ENCODE measurements at places on chromosomes 2 and 18. TPM values are rescaled to one million over a fixed set of nuclear protein-coding genes. Genes with fewer than 3 reads are reported as not detected.
A peak's percentile ranks its signal among the peaks of the same experiment; 100 is the strongest.

DNA sequence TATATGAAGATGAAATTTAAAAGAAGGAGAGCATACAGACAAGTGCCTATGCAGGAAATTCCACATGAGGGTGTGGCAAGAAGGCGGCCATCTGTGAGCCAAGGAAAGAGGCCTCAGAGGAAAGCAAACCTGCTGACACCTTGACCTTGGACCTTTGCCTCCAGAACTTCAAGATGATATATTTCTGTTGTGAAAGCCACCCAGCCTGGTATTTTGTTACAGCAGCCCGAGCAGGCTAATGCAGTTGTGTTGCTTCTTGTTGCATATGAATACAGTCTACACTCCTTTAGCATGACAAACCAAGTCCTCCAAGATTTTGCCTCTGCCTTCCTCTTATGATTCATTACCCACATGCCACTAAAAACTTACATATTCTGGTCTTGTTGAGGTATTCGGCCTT is 374.8 kb upstream of the TRIB2 start:
- no peaks in the 10 kb centered on the region for H3K4me1 ChIP-seq
- H3K36me3 ChIP-seq, result no peaks in the 10 kb centered on the region

DNA sequence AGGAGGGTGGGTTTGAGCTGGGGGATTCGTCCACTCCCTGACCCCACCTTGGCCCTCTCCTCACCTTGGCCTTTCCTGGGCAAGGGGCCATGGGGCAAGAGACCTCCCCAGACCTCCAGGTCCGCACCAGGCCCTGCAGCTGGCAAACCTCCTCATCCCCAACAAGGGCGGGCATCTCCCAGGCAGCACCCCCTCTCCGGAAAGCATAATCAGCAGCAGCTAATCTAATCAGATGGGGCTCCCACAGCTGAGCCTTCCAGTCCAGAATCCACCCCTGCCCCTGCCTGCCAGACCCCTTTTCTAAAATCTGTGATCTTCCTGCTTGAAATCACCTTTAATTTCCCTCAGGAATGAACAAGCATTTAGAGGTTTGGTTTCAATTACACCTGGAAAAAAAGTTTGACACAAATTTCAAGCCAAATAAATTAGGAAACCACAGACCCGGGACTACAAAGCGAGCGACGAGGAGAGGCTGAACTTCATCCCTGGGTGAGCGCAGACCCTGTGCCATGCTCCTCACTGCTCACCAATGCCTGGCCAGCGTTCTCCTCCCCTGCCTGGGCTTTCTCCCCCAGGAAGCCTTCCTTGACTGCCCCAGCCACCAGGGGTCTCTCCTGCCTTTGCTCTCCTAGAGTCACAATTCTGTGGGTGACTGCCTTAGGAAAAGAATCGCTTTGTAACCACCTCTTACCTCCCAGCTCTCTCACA is 143.0 kb upstream of the MYCN start:
- no peak overlapping the region for H3K27ac ChIP-seq
- no peaks in the 10 kb centered on the region for H3K27me3 ChIP-seq
- no peaks in the 10 kb centered on the region for H3K4me1 ChIP-seq
- DNase-seq, result no peak
- no peaks in the 10 kb centered on the region for H3K36me3 ChIP-seq

DNA sequence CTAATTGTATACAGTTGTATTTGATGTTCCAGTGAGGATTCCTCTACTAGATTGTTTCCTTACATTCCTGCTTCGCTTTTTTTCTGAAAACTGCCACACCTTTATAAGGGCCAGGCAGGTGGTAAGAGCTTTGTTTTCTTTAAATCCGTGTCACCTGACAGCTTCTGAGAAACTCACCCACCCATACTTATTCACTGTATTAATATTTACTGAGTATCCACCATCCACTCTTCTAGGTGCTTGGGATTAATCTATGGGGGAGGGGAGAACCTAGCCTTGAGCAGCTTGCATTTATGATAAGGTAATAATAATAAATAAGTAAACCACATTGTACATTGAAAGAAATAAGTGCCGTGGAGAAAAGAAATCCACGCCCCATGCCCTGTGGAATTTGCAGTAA is 174.7 kb upstream of the AGAP1 start:
- no peaks in the 10 kb centered on the region for H3K27me3 ChIP-seq
- H3K4me3 ChIP-seq, result no peak overlapping the region
- H3K4me1 ChIP-seq, result no peaks in the 10 kb centered on the region
- no peak for DNase-seq
- no peaks in the 10 kb centered on the region for H3K36me3 ChIP-seq

GRCh38 chr18:45870419-45870818 is 44.9 kb downstream of the SIGLEC15 start:
- H3K4me1 ChIP-seq, result no peaks in the 10 kb centered on the region
- DNase-seq, result no peak
- H3K4me3 ChIP-seq, result no peak overlapping the region
- H3K27me3 ChIP-seq, result no peaks in the 10 kb centered on the region
- H3K27ac ChIP-seq, result no peak overlapping the region

GRCh38 chr2:146079216-146079615 is 1559.3 kb upstream of the ZEB2 start:
- H3K27me3 ChIP-seq, result no peaks in the 10 kb centered on the region
- H3K4me3 ChIP-seq, result no peak overlapping the region
- no peak overlapping the region for H3K27ac ChIP-seq
- no peaks in the 10 kb centered on the region for H3K36me3 ChIP-seq
- no peaks in the 10 kb centered on the region for H3K4me1 ChIP-seq

- H3K36me3 ChIP-seq, result no peaks in the 10 kb centered on the region
- H3K4me3 ChIP-seq, result no peak overlapping the region
Measured at GRCh38 chr2:18883616-18884456, 294.5 kb upstream of the NT5C1B start.

DNA sequence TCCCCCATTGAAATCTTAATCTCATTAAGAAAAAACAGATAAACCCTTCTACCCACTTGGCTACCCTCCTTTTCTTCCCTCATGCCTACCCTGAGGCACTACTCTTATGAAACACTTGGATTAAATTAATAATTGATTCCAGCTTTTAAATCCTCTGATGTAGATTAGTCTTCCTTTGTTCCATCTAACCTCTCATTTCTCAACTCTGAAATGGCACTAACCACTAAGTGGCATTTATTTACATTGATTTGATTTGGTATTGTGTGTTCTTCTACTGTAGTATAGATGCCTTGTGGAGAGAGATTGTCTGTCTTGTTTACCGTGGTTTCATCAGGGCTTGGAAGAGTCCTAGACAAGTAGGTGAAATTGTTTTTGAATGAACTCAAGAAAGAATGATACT is 26.7 kb downstream of the ITGA4 start:
- H3K27me3 ChIP-seq, result no peaks in the 10 kb centered on the region
- no peak overlapping the region for H3K4me3 ChIP-seq

GRCh38 chr2:209473930-209474419 is 50.1 kb downstream of the MAP2 start:
- no peak overlapping the region for H3K4me3 ChIP-seq
- H3K27ac ChIP-seq, result no peak overlapping the region
- H3K27me3 ChIP-seq, result no peaks in the 10 kb centered on the region
- H3K36me3 ChIP-seq, result no peaks in the 10 kb centered on the region

GRCh38 chr18:63965716-63966330 is 4.1 kb upstream of the SERPINB8 start:
- DNase-seq, result no peak
- no peak overlapping the region for H3K4me3 ChIP-seq
- no peaks in the 10 kb centered on the region for H3K4me1 ChIP-seq
- no peaks in the 10 kb centered on the region for H3K36me3 ChIP-seq
- no peak overlapping the region for H3K27ac ChIP-seq

DNA sequence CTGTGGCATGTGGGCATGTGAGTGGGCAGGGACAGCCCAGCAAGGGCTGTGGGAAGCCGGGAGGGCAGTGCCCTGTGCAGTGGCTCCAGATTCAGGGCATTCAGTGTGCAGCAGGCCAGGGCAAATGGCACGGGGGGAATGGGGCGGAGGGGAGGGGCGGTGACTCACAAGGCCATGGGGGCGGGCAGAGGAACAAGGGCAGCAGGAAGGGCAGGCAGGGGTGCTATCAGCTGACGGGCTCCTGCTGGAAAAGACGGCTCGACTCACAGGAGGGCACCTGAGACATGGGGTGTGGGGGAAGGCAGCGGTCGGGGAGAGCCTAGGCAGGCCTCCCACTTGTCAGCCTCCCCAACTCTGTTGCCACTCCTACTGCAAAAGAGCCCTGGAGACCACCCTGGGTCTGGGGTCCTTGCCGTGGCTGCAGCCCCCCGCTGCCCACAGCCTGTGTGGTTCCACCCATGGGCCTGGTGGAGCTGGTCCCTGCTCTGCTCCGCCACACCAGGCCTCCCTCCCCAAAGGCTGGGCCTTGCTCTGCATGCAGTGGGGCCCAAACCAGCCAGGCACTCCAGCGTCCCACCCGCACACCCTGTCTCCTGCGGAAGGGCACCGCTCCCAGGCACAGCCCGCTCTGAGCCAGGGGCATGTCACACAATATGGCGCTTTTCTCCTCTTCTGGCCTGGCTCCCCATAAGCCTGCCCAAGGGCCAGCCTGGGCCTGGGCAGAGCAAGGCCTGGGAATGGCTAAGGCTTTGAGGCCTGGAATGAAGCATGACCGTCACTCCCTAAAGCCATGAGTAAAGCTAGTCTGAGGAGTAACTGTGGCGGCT is 25.9 kb downstream of the HS6ST1 start:
- H3K36me3 ChIP-seq, result no peaks in the 10 kb centered on the region
- peak; percentile 43 for DNase-seq
- no peaks in the 10 kb centered on the region for H3K4me1 ChIP-seq
- no peak overlapping the region for H3K4me3 ChIP-seq

GRCh38 chr2:72731116-72731515 is 94.7 kb downstream of the EXOC6B start:
- H3K4me1 ChIP-seq, result no peaks in the 10 kb centered on the region
- H3K27me3 ChIP-seq, result no peaks in the 10 kb centered on the region
- no peak for DNase-seq
- H3K27ac ChIP-seq, result no peak overlapping the region
- no peak overlapping the region for H3K4me3 ChIP-seq

GRCh38 chr2:148622366-148622765 is 22.2 kb upstream of the EPC2 start:
- no peaks in the 10 kb centered on the region for H3K27me3 ChIP-seq
- H3K27ac ChIP-seq, result no peak overlapping the region
- no peak overlapping the region for H3K4me3 ChIP-seq
- no peaks in the 10 kb centered on the region for H3K4me1 ChIP-seq
- no peak for DNase-seq
- no peaks in the 10 kb centered on the region for H3K36me3 ChIP-seq

GRCh38 chr2:155022531-155022930 is 324.0 kb downstream of the KCNJ3 start:
- no peak overlapping the region for H3K4me3 ChIP-seq
- H3K4me1 ChIP-seq, result no peaks in the 10 kb centered on the region
- no peaks in the 10 kb centered on the region for H3K27me3 ChIP-seq
- no peaks in the 10 kb centered on the region for H3K36me3 ChIP-seq
- H3K27ac ChIP-seq, result no peak overlapping the region

DNA sequence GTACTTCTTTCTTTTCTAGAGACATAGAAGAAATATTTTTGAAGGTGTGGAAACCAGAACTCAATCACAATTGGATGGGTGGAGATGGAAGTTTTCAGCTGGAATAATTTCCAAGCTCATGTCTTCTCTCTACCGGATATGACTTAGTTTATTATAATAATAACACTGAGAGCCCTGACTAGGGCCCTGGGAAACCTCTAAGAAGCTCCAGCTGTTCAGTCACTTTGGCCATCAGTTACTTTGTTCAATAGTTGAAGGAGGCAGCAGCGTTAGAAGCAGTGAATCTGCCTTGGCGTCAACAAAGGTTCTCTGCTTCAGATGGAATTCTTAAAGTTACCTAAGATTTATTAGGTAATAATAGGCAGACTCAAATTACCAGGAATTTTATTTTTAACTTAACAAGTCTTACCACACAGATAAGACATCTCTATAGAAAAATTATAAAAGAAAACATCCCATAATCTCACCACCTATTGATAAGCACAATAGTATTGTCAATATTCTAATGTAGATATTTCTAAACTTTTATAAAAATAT is 293.8 kb upstream of the CHAC2 start:
- DNase-seq, result no peak
- H3K27ac ChIP-seq, result no peak overlapping the region
- no peaks in the 10 kb centered on the region for H3K36me3 ChIP-seq
- H3K4me3 ChIP-seq, result no peak overlapping the region
- H3K27me3 ChIP-seq, result no peaks in the 10 kb centered on the region
- no peaks in the 10 kb centered on the region for H3K4me1 ChIP-seq

DNA sequence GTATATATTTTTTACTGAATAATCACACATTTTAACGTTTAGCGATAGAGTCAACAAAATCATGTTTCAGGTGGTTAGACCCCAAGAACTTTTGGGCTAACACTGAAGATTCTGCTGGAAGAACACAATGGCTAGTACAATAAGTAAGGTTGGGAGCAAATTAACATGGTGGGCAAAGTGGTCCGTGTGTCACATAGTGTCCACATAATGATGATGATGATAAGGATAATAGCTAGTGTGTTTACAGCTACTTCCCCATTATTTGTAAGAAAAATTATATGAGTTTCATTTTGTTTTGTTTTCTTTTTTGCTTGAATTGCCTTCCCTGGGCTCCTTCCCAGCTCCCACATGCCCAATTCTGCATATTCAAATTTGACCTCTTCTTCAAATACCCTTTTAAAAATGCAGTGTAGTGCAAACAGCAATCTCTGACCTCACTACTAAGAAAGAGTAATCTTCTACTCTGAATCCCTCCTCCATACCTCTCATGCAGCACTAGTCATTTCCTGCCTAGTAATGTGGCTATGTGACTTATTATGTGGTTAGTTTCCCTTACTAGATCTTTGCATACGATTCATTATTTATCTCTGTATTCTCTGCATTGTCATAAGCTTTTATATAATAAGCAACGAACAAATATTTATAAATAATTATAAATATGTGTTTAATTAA is 16.9 kb upstream of the VPS54 start:
- DNase-seq, result no peak
- no peak overlapping the region for H3K27ac ChIP-seq
- no peaks in the 10 kb centered on the region for H3K4me1 ChIP-seq
- H3K27me3 ChIP-seq, result no peaks in the 10 kb centered on the region
- H3K4me3 ChIP-seq, result no peak overlapping the region

- H3K27ac ChIP-seq, result no peak overlapping the region
- no peaks in the 10 kb centered on the region for H3K4me1 ChIP-seq
- no peaks in the 10 kb centered on the region for H3K36me3 ChIP-seq
- no peaks in the 10 kb centered on the region for H3K27me3 ChIP-seq
- no peak for DNase-seq
- H3K4me3 ChIP-seq, result no peak overlapping the region
Measured at GRCh38 chr2:191522478-191523120, 155.3 kb upstream of the NABP1 start.

GRCh38 chr2:212147921-212148513 is 390.6 kb downstream of the ERBB4 start:
- H3K36me3 ChIP-seq, result no peaks in the 10 kb centered on the region
- no peak for DNase-seq
- H3K27me3 ChIP-seq, result no peaks in the 10 kb centered on the region
- H3K27ac ChIP-seq, result no peak overlapping the region

DNA sequence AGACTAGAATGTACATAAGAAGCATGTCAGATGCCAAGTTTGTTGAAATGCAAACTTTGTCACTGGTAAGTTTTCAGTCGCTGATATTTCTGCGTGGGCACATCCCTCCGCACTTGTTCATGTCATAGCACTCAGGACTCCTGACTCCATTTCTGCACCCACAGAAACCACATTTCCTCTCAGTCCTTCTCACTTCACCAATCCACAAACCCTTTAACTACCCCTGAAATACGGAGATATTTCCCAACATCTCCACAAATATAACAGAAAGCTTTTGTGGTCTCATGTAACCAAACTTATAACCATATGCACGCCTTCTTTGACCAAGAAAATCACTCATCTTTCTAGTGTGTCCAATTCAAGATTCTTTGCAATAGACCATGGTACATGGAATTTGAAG is 276.9 kb upstream of the ERBB4 start:
- H3K4me1 ChIP-seq, result no peaks in the 10 kb centered on the region
- H3K27ac ChIP-seq, result no peak overlapping the region
- DNase-seq, result no peak
- H3K36me3 ChIP-seq, result no peaks in the 10 kb centered on the region

MYL1 gene
- total RNA-seq, result not detected

GNAL gene
- total RNA-seq, result 12.0 TPM

SLC16A14 gene
- total RNA-seq, result 2.0 TPM

TMEM169 gene
- total RNA-seq, result 0.72 TPM

CNOT9 gene
- 35.6 TPM for total RNA-seq
